ENCODE measurements at places on chromosomes 16 and 17. TPM values are rescaled to one million over a fixed set of nuclear protein-coding genes. Genes with fewer than 3 reads are reported as not detected.

GRCh38 chr17:28256370-28256769, 62.6 kb upstream of the TMEM97 start:
- DNase-seq = no peak

GRCh38 chr17:1049446-1050225, 52.7 kb downstream of the TIMM22 start:
- no peak for DNase-seq

DNA sequence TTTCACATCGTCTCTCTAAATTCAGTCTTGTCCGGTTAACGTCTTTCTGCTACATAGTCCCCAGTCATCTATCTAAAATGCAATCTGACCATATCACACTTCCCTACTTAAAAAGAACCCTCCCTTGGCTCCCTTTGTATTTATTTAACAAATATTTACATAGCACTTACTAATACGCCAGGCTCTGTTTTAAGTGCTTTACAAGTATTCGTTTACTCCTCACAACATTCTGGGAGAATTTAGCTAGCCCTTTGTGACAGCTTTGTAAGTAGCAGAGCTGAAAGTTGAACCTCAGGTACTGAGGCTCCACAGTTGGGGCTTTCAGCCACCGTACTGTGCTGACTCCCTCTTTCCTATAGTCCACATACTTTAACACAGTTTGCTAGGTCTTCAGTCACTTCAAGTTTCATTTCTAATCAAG, 9.2 kb downstream of the PAFAH1B1 start:
- no peak for DNase-seq

DNA sequence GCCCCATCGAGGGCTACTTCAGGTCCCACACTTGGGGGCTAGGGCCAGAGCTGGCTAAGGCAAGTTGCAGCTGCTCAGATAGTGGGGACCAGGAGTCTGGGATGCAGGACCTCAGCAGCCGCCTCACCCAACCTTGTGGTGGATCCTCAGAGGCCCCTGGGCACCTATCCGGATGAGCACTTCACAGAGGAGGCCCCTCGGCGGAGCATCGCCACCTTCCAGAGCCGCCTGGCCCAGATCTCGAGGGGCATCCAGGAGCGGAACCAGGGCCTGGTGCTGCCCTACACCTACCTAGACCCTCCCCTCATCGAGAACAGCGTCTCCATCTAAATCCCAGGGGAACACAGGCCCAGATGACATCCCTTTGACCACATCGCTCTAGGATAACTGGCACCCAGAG, 9.4 kb downstream of the ALOX15B start:
- no peak for DNase-seq

DNA sequence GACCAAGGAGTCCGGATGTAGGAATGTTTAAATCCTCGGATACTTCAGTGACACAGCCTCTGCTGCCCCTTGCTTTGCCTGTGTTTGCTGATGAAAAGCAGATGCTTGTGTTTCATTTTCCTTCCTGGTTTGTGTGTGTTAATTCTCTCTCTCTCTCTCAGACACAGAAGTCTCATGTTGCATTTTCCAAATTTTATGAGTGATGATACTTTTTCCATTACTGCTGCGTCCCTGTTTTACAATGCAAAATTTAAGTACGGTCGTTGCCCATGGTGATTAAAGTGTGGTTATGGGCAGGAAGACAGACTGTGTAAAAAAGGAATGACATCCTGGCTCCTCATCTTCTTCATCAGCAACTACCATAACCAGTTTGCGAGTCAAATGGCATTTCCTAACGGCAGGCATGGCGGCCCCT, 5.7 kb downstream of the RMI2 start:
- DNase-seq = no peak

DNA sequence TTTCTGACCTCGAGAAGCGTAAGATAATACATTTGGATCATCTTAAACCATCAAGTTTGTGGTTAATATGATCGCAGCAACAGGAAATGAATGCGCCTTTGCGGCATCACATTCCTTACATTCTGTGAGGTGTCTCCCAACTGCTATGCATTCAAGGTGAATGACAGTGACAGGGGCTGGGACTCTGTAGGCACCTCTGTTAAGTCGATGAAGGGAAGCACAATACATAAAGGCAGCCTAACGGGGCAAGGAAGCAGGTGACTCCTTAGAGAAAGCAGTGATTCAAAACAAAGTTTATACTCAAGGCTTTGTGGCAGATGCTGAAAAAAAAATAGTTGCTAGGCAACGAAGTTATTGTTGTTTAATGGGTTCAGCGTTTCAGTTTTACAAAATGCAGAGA, 21.6 kb upstream of the EVPL start:
- DNase-seq = no peak

DNA sequence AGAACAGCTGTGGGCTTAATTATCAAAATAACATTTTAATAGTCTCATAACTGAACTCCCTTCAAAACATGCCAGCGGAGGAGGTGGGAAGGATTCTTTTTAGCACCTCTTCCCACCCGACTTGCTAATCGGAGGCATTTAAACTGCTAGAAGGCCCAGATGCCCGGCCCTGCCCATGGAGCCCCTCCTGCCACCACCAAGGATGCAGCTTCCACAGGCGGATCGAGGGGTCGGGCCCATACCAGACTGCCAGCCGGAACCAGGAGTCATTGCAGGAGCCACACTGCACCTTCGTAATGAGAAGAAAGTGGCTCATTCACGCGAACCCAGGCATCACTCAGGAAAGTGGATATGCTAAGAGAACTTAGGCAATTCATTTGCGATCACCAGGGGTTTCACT, 201.2 kb downstream of the C16orf78 start:
- no peak for DNase-seq

GRCh38 chr17:27525836-27526603, 69.8 kb downstream of the KSR1 start:
- DNase-seq = no peak

DNA sequence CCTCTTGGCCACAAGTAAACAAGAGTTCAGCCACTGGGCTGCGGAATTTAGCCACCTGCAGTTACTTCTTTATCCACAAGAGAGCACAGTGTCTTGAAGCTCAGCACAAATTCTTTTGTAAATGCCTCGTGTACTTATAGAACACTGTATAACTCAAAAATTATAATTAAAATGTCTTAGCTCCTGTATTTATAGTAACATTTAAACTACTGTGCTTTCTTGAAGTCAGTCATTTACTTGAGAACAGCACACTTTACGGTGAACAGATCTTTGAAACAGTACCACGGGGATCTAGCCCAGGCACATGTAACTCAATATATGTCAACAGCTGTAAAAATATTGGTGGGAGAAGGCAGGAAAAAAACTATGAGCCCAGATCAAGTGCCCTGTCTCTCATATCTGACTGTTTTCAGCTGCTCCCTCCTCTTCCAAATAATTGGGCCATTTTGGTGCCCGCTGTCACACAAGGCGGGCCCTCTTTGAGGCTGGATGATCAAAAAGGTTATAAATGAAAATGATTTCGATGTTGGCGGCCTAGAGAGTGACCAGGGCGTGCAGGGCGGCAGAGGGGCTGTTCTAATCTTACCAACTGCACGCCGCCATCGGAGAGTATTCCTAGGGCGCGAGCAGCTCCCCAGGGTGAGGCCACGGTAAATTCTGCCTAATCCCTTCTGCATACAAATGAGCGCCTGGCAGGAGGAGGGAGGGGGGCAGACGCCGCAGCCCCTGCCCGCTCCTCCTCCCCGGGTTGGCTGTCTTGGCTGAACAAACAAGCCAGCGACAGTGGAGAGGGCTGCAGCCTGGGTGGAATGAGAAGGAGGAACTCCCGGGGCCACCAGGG, 183.2 kb downstream of the C16orf78 start:
- DNase-seq = peak; percentile 38

DNA sequence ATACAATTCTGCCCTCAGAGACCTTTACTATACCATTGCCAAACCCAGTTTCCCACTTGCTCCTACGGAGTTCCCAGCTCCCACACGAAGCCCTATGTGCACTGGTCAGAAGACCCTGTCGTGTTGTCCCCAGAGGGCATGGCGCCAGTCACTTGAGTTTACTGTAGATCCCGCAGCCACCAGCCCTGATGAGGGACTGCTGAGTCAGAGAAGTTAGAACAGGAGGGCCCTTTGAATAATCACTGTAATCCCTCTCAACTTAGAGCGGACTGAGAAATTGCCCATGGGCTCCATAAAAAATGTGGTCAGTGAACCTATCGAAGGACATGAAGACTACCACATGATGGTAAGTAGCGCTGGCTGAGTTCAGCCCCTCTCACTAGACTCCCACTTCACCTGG, 9.2 kb downstream of the UBFD1 start:
- DNase-seq = no peak

- no peak for DNase-seq
Measured at GRCh38 chr16:1769402-1770300, 1.7 kb downstream of the NME3 start.

DNA sequence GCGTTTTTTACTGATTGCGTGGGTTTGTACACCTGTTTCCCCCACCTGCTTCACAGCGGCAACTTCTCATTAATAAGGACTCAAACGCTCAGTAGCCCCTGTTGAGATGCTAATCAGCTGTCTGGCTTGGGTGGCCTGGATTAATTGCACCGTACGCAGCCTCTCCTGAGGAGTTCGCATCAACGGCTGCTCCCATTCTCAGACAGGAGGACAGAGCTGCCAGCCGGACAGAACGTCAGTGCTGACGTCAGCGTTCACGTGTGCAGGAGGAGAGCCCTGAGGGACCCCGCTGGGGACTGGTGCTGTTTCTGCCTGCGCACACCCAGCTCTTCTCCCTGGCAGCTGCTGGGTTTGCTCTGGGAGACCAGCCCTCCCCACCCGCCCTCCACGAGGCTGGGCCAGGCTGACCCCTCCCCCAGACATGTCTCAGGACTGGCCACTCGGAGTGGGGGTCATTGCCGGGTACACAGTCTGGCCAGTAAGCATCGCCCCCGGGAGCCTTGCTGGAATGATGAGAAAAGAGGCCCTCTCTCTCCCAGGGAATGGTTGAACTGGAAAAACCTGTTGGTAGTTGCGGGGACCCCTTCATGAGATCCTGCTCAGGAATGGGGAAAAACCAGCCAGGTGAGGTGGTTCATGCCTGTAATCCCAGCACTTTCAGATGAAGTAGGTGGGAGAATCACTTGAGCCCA, 5.7 kb upstream of the BANP start:
- peak; percentile 46 for DNase-seq

DNA sequence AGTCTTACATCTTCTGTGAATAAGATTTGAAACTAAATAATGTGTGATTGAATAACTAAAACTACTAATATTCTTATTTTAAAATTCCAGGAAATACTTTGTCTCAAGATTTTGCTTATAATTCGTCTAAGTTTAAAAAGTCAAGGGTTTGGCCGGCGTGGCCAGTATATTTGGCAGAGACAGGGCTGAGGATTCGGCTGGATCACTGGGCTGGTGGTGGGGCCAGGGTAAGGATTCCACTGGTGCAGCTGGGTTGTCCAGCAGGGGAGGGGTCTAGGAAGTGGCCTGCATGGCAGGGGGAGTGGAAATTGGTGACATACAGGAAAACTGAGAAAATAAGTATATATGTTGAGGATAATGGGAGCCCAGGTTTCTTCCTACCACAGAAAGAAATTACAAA, 75.7 kb downstream of the MYO1D start:
- DNase-seq = no peak

GRCh38 chr16:14236401-14236800, 165.3 kb downstream of the MRTFB start:
- DNase-seq = no peak

DNA sequence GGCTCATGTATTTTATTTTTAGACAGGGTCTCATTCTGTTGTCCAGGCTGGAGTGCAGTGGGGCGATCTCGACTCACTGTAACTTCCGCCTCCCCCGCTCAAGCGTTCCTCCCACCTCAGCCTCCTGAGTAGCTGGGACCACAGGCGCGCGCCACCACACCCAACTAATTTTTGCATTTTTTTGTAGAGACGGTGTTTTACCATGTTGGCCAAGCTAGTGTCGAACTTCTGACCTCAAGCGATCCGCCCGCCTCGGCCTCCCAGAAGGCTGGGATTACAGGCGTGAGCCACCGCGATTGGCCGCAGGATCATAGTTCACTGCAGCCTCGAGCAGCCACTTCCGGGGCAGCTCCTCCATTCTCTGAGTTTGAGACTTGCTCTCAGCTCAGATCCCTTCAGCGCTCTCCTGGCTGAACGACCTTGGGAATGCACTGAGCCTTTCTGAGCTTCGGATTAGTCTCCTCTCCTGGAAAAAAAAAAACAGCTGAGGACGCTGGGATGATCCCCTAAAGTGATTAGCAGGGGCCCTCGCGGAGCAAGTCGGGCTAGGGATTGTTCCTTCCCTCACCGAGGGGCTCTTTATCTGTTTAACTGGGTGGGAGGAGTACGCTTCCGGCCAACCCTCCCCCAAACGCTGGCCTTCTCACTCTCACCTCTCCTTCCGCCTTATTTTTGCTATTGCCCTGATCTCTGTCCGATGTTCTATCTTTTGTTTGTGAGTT, 1.1 kb upstream of the PKMYT1 start:
- DNase-seq = no peak

DNA sequence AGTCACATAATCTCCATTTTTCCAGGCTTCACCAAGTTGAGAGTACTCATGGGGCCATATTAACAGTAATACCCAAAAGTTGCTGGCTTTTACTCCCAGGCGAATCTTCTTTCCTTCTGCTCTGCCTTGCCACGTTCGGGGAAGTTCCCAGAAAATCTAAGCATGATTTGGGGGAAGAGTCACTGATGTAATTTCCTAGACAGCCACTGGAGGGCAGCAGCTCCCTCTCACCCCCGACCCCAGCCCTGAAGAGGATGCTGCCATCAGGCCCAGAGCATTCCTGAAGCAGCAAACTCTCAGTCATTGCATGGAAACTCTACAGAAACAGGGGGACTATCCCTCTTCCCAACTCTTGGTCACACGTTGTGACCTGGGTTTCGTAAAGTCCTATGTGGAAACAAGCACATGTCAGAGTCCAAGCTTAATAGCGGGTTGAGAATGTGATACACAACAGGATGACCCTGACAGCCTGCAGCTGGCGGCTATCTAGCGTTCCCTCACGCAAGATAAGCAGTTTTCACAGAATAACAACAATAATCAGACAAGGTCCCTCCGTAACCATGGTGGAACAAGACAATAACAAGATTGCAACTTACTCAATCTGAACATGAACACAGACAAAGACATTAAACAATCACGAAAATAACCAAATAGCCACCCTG, 43.8 kb upstream of the DHX40 start:
- DNase-seq = peak; percentile 28

Gene FNDC8
- under 0.01 TPM for total RNA-seq

Gene ITGA2B
- 0.51 TPM for total RNA-seq

Gene CCL8
- 0.13 TPM for total RNA-seq

Gene SGCA
- not detected for total RNA-seq

Gene STX1B
- total RNA-seq = 0.26 TPM

Gene NPIPB6
- not detected for total RNA-seq

Gene CRHR1
- not detected for total RNA-seq

Gene TMC7
- 2.2 TPM for total RNA-seq

Gene MPP3
- total RNA-seq = 1.4 TPM

Gene WIPI1
- total RNA-seq = 49.6 TPM

Gene C1QTNF8
- not detected for total RNA-seq

Gene KRT39
- total RNA-seq = not detected

Gene LHX1
- total RNA-seq = not detected

Gene RCVRN
- total RNA-seq = not detected

Gene TSPOAP1
- total RNA-seq = not detected

Gene DNAH2
- 0.25 TPM for total RNA-seq

Gene GPR139
- not detected for total RNA-seq

Measured in dermis microvascular lymphatic vessel endothelial cell (primary cell).